Stimulated activated CD4-positive, alpha-beta T cell treated with anti-CD3 and anti-CD28 coated beads, Interleukin-1b, Interleukin-23, amount 100 ng/mL, for 4 hours (primary cell): ENCODE measurements at places on chromosomes 13 and 19.

DNA sequence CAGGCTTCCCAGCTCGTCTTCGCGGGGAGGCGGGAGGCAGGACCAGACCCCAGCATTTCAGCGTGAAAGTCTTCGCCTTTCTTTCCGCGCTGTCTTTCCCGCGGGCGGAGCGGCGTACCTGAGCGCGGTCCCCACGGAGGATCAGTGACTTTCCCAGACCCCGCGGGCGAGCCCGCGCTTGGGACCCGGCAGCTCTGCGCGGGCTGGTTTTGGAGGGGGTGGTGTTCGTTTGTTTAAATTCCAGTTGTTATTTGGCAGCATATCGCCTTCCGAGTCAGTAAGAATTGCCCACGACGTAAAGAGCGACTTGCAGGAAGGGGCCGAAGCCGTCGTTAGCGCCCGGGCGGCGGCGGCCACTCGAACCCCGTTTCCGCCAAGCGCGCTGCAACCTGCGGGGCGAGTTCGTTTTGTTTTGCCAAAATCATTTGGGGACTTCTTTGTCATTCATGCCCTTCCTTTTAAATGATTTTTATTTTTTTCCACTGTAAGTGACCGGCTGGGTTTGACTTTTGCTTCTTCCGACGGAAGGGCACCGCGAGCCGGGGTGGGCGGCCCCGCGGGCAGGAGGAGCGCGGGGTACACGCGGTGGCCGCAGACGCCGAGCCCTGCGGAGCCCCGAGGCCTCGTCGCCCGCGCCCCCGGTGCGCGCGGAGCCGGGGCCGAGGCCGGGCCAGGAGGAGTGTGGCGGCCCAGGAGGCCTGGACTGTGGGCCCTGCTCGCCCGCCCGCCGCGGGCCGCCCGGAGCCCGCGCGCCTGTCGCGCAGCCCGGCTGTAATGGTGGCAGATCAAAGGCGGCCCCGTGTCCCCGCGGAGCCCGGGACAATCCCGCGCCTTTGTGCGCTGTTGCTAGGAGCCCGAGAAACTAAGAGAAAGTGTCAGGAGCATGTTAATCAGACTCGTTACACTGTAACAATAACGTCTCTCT, 75.9 kb downstream of the ZIC5 start:
- no peak for DNase-seq

GRCh38 chr13:113667771-113668490, 912 bp downstream of the GRK1 start:
- DNase-seq = no peak

DNA sequence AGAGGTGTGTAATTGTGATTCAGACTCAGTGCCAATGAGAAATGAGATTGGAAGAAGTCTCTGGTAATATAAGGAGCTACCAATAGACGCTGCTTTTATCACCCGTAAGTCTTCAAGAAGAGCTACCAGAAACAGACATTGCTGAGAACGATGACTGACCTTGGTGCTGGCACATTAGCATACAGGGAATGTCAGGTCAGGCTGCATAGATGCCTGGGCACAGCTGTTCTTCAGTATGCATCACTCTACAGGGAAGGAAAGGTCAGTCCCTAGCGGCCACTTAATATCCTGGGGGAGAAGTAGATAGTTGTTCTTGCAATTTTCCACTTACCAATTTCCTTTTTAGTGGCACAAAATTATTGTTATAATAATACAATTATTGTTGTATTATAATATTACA, 380.4 kb downstream of the PCDH9 start:
- no peak for DNase-seq

DNA sequence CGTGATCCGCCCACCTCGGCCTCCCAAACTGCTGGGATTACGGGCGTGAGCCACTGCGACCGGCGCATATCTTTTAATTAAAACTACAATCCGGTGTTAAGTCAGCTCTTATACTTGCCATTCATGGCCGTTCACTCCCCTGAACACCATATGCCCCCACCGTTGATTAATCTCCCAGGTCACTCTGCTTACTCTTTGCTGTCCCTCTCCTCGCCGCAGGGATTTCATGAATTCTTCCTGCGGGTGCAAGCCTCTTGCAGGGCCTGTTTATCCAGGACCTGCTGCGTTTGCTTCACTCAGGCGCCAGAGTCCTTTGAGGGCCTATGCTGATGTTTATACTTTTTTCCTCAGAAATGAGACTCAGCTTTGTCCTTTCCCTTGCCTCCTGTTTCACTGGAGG, 996 bp downstream of the ERVV-2 start:
- DNase-seq = no peak

- no peak for DNase-seq
Observed at GRCh38 chr19:47022140-47022536, 2.5 kb downstream of the NPAS1 start.

- DNase-seq = no peak
Observed at GRCh38 chr13:85261757-85262346, 537.4 kb downstream of the SLITRK6 start.

- DNase-seq = no peak
Observed at GRCh38 chr13:34249546-34250039, 431.6 kb downstream of the RFC3 start.

DNA sequence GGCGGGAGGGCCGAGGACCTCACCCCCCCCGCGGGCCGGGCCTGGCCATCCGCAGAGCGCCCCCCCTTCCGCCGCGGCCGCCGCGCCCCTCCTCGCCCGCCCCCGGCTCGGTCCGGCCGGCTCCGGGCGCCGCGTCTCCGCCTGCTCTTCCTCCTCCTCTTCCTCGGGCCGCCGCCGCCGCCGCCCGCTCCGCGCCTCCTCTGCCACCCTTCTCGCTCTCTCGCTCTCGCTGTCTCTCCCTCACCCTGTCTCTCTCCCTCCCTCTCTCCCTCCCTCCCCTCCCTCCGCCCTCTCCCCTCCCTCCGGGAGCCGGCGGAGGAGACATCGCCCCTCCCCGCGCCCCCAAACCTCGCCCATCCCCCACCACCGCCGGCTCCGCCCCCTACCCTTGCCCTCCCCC, at the start of gene SHANK1:
Gene SHANK1 (minus strand): TSS at position 237 of the 400 bp plus-strand sequence. CDS start 2,883 bp downstream, outside the sequence.
- no peak for DNase-seq

- DNase-seq = no peak
Observed at GRCh38 chr19:40414542-40415535, 1.7 kb upstream of the PRX start.

DNA sequence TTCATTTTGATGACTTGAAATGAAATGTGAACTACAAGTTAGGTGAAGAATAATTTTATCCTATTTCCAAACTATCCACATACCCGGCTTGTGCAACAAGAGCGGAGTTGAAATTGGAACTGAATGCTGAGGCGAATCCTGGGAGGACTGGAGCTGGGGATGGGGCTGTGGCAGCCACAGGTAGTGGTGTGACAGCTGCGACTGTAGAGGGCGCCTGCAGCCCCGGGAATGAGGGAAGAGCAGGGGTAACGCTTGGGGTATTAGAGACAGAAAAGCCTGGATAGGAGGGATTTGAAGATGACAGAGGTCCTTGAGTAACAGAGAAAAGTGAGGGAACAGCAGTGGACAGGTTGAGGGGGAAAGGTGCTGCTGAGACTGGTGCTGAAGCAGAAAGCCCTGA, 22.0 kb upstream of the STOML3 start:
- no peak for DNase-seq

DNA sequence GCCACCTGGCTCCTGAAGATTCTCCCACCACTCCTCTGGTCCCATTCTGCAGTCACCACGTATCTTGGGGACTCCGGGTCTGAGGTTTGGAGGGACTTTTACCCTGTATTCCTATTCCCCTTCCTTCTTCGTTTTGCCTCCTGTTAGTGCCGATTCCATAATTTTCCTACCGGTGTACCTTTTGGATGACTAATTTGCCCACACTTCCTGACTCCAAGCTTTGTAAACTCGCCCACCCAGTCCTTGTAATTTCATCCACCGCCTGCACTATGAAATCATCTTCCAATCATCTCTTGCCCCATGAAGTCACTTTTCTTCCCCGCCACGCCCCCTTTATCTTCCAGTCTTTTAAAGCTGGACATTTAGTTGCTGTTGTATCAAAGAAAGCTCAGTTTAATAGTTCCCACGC, 572 bp downstream of the UCHL3 start:
- DNase-seq = no peak

DNA sequence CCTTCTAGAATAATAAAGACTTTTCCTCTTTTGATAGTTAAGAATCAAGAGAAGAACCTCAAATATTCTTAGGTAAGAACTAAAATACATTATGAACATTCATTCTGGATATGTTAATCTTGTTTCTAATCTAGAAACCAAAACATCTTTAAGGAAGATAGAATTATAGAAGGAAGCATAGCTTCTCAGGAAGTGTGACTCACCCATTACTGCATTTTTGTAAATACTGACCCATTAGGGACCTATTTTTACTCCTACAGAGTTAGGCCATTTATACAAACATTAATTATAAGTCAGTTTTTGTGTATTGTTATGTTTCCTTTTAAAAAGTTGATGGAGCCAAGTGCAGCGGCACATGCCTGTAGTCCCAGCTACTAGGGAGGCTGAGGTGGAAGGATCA, 147.1 kb downstream of the NUFIP1 start:
- DNase-seq = no peak

- no peak for DNase-seq
Observed at GRCh38 chr19:31126236-31126635, 223.0 kb downstream of the TSHZ3 start.

DNA sequence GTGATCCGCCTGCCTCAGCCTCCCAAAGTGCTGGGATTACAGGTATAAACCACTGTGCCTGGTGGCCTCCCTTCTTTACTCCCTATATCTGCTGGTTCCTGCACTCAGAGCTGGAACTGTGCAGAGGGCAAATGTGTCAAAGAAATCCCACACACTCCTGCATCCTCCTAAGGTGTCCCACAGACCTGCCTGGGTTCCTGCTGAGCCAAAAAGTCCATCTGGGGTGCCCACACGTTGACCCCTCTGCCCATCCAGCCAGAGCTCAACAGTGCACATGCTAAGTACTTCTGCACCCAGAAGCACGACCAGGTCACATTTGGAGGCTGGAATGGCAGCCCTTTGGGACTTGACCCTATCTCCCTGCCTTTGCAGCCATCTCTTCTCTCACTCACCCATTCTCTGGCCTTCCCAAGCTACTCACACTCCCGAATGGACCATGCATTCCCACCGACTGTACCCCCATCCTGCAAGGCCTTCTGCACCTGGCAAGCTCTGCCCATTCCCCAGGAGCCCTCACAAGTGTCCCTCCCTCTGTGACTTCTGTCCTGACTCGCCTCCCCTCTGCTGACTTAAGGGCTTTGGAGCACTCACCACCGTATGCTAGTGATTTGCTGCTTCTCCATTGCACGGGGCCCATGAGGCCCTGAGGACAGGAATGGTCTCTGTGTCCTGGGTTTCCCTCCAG, 152.1 kb downstream of the KCTD15 start:
- no peak for DNase-seq

DNA sequence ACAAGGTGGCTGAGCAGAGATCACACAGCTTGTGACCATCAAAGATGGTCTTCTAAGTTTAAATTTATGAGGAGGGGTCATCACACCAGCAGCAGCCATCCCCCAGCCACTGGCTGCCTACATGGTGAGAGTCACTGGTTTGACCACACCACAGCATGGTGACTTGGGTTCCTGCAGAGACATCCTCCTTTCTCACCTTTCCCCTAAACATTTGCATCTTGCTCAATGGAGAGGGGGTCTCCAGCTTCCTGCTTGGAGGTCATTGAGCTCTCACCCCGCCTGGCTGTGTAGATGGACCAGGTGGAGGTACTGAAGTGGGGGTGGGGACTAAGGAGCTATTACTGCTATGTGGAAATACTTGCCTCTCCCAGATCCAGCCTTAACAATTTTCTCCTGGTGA, 247.6 kb upstream of the ARGLU1 start:
- DNase-seq = no peak

GRCh38 chr19:1004803-1005664, 4.8 kb downstream of the GRIN3B start:
- no peak for DNase-seq

- no peak for DNase-seq
Observed at GRCh38 chr13:44273216-44273615, 100.4 kb upstream of the SERP2 start.

DNA sequence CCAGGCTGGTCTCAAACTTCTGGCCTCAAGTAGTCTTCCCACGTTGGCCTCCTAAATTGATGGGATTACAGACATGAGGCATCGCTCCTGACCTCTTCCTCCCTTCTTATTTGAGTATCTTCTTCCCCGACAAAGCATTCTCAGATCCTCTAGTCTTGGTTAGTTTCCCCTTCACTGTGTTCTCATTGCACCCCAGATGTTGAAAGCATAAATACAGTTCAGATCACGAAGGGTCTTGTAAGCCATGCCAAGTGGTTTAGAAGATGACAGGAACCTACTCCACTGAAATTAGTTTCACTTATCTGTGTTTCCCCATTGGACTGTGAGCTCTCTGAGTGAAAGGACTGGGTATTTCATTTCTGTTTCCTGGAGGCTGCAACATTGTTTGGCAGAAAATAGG, 100.7 kb downstream of the DGKH start:
- no peak for DNase-seq

- DNase-seq = no peak
Observed at GRCh38 chr13:37070956-37071355, 11.5 kb upstream of the SUPT20H start.

GRCh38 chr19:46634045-46634655, 1.9 kb downstream of the GNG8 start:
- peak; percentile 94 for DNase-seq

- peak; percentile 37 for DNase-seq
Observed at GRCh38 chr13:113129921-113130750, 7.5 kb downstream of the F10 start.

DNA sequence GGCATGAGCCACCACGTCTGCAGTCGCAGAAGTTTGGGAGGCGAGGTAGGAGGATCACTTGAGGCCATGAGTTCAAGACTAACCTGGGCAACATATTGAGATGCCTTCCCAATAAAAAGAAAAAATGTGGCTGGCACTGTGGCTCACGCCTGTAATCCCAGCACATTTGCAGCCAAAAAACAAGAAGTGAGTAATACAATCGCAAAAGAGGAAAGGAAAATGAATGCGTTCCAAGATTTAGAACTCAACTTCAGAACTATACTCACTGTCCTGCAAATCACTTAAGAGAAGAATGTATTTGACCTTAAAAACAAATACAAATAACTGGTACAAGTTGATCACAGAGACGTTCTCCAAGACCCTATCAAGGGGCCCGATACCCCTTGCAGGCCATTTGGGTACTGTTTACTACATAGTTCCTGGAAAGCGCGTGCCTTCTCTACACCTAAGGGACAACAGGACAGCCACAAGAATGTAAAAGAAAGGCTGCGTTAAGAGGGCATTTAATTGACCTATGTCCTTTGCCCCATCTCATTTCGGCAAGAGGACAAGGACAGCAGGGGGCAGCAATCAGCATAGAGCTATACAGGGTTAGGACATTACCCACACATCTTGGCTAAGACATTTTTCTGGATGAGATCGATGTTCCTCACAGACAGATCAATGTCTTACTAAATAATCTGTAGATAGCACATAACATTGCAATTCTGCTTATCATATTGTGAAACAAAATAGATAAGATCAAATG, 41.3 kb downstream of the FLT3 start:
- peak; percentile 9 for DNase-seq

DNA sequence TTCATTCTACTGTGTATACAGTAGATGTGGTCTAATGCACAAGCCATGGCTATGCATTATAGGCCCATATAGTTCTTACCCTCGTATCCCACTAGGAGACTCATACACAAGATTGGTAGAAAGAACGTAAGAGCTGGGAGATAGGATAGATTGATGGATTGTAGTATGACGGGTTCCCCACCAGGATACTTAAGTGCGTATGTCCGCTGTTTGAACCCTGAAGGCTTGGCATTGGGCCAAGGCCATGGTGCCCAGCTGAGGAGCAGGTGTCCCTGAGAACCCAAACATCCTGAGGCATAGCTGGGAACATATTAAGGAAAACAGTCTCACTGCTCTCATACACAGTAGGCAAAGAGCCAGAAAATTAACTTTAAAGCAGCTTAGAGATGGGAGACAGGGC, 617.5 kb upstream of the KLF12 start:
- DNase-seq = no peak
